Kidney tubule cell (primary cell): ENCODE measurements at places on chromosomes 1 and 21.

DNA sequence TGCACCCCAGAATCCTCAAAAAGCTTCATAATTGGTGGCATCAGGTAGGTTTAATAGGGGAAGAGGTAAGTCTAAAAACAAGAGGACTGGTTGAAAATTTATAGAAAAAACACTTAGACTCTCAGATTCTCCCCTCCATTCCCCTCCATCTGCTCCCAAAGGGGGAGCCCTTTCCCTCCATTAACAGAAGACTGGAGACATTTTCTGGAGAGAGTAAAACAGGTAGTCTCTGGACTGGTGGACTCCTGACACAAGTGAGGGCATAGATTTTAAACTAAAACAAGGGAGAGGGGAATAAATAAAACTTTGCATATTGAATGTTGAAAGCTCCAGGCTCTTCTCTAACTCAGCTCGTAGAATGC lies 54.0 kb upstream of the IPO9 start:
- DNase-seq, result no peak

DNA sequence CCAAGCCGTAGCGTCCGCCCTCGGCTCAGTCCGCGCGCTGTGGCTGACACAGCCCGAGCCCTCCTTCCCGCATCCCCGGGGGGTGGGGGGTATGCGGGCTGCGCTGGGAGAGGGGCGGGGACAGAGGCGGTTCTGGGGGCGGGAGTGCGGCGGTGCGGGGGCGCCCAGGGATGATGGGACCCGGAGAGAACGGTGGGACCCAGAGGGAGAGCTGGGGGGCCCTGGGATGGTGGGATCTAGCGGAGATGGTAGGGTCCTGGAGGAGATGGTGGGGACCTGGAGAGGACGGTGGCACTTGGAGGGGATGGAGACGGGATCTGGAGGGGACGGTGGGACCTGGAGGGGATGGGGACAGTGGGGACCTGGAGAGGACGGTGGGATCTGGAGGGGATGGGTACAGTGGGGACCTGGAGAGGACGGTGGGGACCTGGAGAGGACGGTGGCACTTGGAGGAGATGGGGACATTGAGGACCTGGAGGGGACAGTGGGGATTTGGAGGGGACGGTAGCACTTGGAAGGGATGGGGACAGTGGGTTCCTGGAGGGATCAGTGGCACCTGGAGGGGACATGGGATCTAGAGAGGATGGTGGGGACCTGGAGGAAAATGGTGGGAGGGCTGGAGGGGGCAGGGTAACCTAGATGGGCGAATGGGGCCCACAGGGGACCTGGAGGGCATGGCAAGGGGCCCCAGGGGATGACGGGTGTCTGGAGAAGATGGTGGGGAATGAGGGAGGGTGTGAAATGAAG lies 477 bp downstream of the SNAP47 start:
- no peak for DNase-seq

GRCh38 chr21:41369920-41370839 lies 8.4 kb downstream of the MX2 start:
- no peak for DNase-seq

GRCh38 chr1:52139817-52140540 lies 1.9 kb upstream of the ZFYVE9 start:
- peak; percentile 83 for DNase-seq

GRCh38 chr1:14600405-14601112 lies 2.1 kb downstream of the KAZN start:
- peak; percentile 42 for DNase-seq

DNA sequence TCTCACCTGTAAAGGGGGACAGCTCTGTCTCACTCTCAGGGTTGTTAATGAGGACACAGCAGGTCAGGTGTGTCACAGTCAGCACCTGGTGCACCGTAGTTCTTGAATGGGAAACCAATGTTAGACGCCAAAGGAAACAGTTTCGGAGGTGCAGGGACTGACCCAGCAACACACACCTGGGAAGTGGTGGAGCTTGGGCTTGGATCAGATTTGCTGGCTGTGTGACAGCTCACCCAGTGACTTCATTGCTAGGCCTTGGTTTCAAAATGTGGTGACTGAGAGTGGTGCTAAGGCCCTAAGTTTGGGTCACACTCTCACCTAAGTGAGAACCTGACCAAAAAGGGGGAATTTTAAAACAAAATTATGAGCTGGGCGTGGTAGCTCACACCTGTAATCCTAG lies 34.9 kb downstream of the ALPL start:
- no peak for DNase-seq

- DNase-seq, result peak; percentile 61
Measured at GRCh38 chr21:38766987-38767722, 38.6 kb upstream of the ETS2 start.

DNA sequence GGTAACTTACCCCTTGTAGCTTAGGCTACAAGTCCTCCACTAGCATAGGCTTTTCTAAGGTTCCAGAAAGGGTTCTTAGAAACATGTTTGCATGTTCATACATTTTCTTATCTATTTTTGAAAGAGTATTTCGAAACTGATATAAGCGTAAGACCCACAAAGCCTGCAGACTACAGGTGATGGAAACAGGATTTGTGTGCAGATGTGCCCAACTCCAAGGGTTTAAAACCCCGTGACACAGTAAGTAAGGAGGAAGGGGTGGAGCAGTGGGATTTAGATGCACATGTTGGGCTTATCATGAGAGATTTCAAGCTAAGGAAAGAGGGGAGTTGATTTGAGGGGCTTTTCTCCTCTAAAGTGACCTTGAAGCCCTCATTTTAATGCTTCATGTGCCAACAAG lies 164.7 kb downstream of the LTN1 start:
- no peak for DNase-seq

DNA sequence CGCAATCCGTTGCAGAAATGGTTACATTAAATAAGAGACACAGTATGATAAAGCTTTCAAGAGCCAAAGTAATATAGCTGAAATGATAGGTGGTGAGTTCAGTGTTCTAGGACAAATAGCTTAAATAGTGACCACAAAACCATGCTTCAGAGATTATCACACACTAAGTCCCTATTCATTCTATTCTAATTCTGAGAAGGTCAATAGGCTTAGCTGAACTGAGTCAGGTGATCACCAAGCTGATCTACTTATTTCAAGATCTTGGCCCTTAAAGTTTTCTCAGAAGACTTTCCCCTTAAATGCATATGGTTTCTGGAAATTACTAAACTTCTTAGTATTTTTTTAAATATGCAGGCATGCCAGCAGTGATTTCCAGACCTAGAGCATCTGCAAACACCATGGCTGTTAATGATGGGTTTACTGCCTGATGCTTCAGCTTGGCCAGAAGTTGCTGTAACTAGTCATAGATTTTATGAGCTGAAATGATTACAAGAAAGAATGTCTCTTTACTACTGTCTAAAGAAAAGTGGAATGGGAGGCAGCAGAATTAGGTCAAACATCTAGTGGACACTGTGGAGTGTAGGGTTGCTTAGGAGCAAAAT lies 242.9 kb downstream of the ST6GALNAC3 start:
- DNase-seq, result no peak

DNA sequence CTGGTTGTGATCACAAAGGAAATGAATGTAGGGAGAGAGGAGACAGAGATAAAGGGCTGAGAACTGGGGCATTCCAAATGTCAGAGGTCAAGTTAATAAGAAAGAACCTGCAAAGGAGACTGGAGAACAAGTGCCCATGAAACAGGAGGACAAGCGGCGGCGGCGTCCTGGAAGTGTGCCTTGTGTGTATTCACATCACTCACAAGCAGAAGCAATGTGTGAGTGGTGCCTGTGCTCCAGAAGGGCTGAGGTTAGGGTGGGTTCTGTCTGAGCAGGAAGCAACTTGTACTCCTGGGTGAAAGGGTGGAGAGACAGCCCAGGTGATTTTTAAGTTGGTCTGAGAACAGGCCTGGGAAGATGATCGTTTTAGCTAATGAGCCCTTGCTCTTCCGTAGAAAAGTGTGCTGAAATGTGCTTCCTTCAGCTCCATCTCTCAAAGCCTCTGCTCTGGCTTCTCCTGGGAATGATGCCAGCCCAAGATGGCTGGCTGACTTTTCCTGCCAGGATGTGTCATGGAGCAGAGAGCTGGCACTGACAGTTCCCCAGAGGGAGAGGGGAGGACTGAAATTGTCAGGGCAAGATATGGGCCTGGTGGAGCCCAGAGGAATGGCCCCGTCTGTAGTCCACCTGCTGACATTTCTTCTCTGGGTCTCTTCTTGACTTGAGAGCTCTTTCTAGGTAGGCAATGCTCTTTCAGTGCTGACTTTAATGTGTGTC lies 25.1 kb upstream of the PLEKHA6 start:
- DNase-seq, result peak; percentile 79

- DNase-seq, result no peak
Measured at GRCh38 chr21:25539606-25540005, 67.7 kb downstream of the MRPL39 start.
